Dorsolateral prefrontal cortex (tissue), 122 donors: ENCODE measurements at places on chromosomes 16 and 17. TPM values are rescaled to one million over a fixed set of nuclear protein-coding genes. Genes with fewer than 3 reads are reported as not detected.

The TP53I13 gene
- 16.9 TPM for total RNA-seq

The PDF gene
- total RNA-seq = 5.2 TPM

The CIBAR2 gene
- not detected for total RNA-seq

The CCDC40 gene
- 12.4 TPM for total RNA-seq

The SLC52A1 gene
- total RNA-seq = not detected

The PRDM7 gene
- total RNA-seq = not detected

The PSMD3 gene
- 112 TPM for total RNA-seq

The ZC3H7A gene
- total RNA-seq = 54.5 TPM

The TBX2 gene
- total RNA-seq = 4.6 TPM

The CLEC19A gene
- 0.62 TPM for total RNA-seq

The KRTAP9-2 gene
- total RNA-seq = not detected

The SEPTIN12 gene
- 1.8 TPM for total RNA-seq

The TM4SF5 gene
- not detected for total RNA-seq

The AURKB gene
- not detected for total RNA-seq

The C17orf100 gene
- total RNA-seq = 6.9 TPM

The KRTAP4-3 gene
- total RNA-seq = not detected

The TAC4 gene
- total RNA-seq = not detected

The INCA1 gene
- total RNA-seq = 0.83 TPM

The CNGB1 gene
- total RNA-seq = 10.3 TPM

The C17orf78 gene
- total RNA-seq = not detected

The TEX14 gene
- total RNA-seq = 1.6 TPM

The MPO gene
- total RNA-seq = 8.7 TPM

The RGS9 gene
- 8.7 TPM for total RNA-seq

The TEDC2 gene
- 6.6 TPM for total RNA-seq

The MT1F gene
- total RNA-seq = 67.2 TPM

The ALDH3A2 gene
- total RNA-seq = 103 TPM

The RPRML gene
- total RNA-seq = 28.9 TPM

The DNAAF8 gene
- total RNA-seq = 2.7 TPM

The NPIPB13 gene
- total RNA-seq = 35.3 TPM

The SLC6A2 gene
- total RNA-seq = not detected

The TSNAXIP1 gene
- 8.8 TPM for total RNA-seq
